HL-60 (cell line): ENCODE measurements at places on chromosomes 1 and 21.

GRCh38 chr21:36696390-36697059, 2.4 kb upstream of the SIM2 start:
- no peak for DNase-seq

DNA sequence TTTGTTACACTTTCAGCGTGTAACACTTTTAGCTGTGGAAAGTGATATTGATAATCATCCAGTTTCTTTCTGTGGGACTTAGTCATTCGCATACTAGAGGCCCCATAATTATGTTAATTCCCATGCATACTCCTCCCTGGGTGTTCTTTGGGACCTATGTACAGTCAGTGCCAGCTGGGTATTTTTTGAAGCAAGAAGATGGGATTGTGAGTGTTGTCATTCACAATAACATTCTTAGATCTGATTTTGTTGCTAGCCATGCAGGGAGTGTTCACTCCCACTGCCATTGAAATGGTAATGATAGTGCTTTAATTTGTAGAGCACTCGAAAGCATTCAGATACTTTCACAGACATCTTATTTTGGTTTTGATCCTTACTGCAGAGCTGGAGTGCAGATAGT, 11.6 kb downstream of the SARS1 start:
- DNase-seq, result no peak

GRCh38 chr1:22959545-22960360, 12.9 kb downstream of the LACTBL1 start:
- no peak for DNase-seq

- no peak for DNase-seq
Measured at GRCh38 chr1:29349871-29350491, 113.7 kb downstream of the PTPRU start.

DNA sequence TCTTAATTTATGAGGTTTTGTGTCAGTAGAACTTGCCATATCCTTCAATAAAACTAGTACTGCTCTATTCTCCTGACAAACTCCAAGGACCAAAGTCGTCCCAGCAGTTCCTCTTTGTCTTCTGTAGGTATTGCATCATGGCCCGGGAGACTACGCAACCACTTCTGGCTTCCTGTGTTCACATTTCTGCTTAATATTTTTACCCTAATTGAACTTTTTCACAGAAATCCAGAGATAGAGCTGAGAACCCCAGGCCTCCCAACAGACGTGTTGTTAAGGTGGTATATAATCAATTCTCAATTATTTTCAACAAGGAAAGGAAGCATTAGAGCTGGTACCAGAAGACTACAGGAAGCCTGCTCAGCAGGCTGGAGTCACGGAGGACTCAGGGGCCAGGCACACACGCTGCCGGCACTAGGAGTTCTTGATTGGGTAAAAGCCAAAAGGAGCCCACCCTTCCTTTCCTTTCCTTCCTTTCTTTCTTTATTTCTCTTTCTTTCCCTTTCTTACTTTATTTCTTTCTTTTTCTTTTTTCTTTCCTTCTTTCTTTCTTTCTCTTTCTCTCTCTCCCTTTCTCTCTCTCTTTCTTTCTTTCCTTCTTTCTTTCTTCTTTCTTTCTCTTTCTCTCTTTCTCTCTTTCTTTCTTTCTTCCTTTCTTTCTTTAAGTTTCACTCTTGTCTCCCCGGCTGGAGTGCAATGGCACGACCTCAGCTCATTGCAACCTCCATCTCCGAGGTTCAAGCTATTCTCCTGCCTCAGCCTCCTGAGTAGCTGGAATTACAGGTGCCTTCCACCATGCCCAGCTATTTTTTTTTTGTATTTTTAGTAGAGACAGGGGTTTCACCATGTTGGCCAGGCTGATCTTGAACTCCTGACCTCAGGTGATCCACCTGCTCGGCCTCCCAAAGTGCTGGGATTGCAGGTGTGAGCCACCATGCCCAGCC, 173.7 kb downstream of the ZBTB18 start:
- DNase-seq, result peak; percentile 95
